Activated naive CD4-positive, alpha-beta T cell treated with anti-CD3 and anti-CD28 coated beads, Interleukin-2, amount 50 U/mL, for 16 hours (primary cell): ENCODE measurements at places on chromosomes 13 and 19.

DNA sequence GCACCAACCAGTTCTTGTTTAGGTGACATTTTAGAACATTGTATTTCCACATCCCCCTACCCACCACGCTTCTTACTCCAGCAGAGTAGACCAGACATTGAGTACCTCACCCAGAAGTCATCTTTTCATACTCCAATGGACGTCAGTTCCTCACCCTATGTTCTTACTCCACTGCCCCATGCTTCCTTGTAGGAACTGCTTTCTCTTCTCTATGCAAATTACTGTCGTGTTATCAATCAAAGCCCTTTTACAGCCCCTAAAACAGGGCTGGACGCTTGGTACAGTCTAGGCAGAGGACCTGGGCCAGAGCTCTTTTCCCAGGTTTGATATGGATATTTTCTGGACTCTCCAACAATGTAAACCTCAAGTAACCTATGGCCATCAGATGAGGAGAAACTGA is 58.2 kb downstream of the USP12 start:
- DNase-seq: no peak

DNA sequence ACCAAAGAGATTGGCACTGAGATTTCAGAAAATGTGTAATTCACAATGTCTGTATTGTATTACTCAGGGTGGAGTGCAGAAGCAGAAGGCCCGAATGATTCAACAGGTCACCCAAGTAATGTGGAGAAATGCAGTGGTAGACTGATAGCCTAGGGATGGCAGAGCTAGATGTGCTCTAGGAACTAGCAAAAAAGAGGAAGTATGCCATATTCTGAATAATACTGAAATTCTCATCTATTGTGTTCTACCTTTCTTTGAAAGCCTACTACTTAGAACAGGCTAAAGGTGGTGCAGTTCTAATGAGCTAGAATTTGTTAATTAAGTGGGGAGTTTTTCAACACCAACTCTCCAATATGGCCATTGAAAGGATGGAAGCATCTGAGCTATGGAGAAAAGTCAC is 1449.8 kb upstream of the MIR17HG start:
- DNase-seq: no peak

DNA sequence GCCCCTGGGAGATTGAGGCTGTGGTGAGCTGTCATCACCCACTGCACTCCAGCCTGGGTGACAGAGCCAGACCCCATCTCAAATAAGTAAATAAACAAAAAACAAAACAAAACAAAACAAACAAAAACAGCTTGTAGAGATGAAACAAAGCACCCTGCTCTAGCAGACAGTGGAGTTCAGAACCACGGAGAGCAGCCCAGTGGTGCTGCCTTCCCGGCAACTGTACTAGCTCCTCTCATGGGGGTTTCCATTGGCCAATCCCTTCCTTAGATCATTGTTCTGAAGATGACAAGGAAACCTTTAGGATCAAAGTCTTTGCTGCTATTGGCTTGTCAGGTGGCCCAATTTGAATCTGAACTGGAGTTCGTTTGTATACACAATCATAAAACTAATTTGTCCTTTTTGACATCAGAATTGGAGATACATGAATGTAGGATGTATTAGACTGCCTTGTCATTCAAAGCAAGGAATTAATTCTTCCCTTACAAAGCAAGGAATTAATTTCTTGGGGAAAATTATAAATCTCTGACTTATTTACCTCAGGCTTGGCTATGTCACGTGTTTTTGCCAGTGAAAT is 19.7 kb upstream of the SYCN start:
- DNase-seq: no peak

- no peak for DNase-seq
Measured at GRCh38 chr13:107585469-107586180, 629.7 kb downstream of the LIG4 start.

DNA sequence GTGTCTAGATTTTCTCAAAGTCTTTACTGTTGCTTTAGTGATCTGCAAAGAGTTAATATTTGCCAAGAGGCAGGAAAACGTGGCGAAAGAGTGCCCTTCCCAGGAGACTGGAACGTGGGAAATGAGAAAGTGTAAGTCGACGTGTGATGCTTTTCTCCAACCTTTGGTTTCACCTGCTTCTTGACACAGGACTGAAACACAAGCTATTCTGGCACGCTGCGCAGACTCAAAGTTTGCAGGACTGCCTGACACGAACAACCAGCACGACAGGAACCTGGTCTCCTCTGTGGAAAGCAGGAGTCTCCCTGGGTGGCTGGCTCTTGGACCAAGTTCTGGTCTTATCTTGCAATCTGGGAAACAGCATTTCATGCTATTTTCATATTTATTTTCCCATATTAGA is 28.6 kb downstream of the RFXAP start:
- no peak for DNase-seq

GRCh38 chr19:8194528-8195267 is 14.5 kb upstream of the CERS4 start:
- no peak for DNase-seq

DNA sequence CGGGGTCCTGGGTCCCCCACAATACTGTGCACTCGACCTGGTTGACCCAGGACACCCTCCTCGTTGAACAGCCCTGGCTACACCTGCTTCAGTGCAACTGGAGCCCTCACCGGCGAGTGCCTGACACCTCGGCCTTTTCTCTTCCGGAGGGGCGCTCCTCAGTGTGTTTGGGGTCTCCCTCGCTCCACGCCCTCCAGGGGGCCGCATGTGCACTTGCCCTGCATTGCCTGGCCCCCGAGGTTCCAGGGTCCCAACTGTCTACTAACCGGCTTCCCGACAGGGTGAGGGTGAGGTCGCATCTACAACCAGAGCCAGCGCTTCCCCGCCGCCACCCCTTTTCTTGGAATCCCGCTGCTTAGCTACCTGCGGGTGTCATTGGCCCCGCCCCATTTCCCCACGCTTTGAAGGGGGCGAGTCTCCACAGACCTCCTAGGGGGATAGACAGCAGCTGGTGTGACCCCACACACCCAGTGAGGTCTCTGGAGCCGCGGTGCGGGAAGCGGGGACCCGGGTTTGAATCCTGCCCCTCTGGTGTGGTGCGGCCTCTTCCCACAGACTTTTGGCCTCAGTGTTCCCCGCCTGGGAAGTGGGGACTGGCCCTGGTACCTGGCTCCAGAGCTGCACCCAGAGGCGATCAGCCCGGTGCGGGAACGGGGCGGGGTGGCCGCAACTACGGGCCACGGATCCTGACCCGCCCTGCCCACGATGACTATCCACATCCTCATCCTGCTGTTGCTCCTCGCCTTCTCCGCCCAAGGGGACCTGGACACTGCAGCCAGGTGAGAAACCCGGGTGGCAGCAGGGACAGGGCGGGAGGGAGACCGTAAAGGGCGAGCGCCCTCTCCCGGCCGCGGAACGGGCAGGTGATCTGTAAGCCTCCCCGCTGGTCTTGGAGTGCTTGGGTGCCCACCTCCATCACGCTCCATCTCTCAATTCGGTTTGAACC is at the start of gene ADM5:
Gene ADM5, plus strand, starts transcription at position 462 of the 946 bp plus-strand sequence. Its CDS starts 244 bp downstream, at position 706.
- peak; percentile 52 for DNase-seq

DNA sequence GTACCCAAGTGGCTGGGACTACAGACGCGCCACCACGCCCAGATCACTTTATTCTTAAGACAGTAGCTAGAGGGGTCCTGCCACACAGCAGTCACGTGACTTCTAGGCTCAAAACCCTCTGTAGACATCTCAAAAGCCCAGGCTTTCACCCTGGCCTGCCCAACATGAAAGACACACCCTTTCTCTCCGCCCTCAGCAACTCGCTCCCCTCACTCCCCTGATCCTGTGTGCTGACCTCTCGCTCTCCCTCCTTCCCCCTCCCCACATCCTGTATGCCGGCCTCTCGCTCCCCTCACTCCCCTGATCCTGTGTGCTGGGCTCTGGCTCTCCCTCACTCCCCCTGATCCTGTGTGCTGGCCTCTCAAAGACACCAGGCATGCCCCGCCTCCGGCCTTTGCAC is 77.4 kb downstream of the SLC15A1 start:
- DNase-seq: no peak

GRCh38 chr13:99418103-99418842 is 83.0 kb upstream of the TM9SF2 start:
- DNase-seq: no peak

GRCh38 chr19:33231511-33231910 is 5.9 kb upstream of the SLC7A10 start:
- DNase-seq: no peak

GRCh38 chr13:71643448-71643860 is 223.6 kb downstream of the DACH1 start:
- DNase-seq: no peak

DNA sequence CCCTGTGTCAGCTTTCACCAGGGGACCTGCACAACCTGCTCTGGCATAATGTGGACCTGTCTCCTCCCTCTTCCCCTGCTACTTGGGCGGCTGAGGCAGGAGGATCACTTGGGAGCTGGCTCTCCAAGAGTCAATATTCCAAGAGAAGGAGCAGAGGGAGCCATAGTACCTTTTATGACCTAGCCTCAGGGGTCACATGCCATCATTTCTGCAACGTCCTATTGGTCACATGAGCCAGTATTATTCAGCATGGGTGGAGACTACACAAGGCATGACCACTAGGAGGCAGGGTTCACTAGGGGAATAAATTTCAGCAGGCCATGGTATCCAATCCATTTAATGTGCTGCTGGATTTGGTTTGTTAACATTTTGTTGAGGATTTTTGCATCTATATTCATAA is 12.0 kb upstream of the SHFL start:
- peak; percentile 49 for DNase-seq

GRCh38 chr13:25783076-25783475 is 268.7 kb downstream of the SHISA2 start:
- no peak for DNase-seq

DNA sequence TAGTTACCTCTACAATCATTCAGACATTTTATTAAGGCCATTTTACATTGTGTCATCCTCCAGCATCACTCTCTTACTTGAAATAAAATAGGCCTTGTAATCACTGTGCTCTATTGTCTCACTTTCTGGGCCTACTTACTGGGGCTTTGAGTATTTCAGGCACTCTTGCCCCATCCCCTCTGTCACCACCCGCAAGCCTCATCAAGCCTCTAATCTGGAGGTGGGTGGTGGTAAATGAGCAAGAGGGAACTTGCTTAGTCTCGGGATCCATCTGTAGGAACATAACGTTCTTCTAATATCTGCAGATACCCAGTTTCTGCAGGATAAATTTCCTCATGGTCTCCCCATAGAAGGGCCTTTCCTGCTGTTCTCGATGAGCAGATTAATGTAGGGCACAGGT is 19.4 kb upstream of the GPR18 start:
- no peak for DNase-seq

DNA sequence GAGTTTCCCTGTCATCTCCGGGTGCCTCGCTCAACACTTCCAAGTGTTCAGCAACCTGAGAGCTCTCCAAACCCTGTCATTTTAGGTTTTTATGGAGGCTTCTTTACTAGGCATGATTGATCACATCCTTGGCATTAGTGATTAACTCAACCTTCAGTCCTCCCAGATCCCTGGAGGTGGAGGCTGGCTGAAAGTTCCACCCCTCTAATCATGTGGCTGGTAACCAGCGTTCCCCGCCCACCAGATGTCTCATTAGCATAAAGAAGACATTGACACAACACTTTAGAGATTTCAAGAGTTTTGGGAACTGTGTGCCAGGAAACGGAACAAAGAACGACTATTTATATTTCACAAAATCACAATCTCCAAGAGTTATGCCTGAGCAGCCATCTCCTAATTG is 71.1 kb upstream of the RGCC start:
- no peak for DNase-seq

DNA sequence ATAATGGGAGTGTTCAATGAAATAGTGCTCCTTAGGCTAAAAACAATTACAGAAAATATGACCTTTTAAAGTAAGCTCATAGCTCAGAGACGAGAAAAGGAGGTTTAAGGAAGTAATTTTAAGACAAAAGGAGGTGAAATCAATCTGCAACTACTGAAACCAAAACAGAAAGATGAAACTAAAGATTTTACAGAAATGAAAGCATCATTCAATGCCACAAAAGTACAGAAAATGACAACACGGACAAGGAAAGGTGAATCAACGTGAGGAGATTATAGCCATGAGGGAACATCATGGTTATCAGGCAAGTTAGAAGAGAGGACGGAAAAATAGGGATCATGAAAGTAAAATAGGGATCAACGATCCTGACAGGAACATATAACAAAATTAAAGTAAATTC is 745.2 kb downstream of the PCDH17 start:
- DNase-seq: no peak

- DNase-seq: no peak
Measured at GRCh38 chr19:41862445-41862986, 2.5 kb downstream of the RPS19 start.

- DNase-seq: no peak
Measured at GRCh38 chr13:71169180-71169579, 697.8 kb downstream of the DACH1 start.

- no peak for DNase-seq
Measured at GRCh38 chr13:77000475-77000874, 8.6 kb downstream of the CLN5 start.

DNA sequence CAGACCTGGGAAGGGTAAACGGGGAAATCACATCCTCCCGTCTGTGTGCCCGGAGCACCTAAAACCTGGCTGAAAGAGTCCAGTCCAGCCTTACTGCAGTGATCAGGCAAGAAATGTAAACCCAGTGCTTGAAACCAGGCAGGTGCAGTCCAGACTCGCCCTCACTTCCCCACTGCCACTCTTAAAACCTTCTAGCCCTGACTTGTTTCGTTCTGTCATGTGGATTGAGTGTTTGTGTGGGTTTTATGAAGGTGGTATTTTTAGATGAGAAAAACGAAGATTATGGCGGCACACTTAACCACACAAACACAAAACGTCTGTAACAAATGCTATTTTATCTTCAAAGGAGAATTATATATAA is 839 bp upstream of the CKAP2 start:
- DNase-seq: no peak

- no peak for DNase-seq
Measured at GRCh38 chr19:48587387-48587786, 19.2 kb upstream of the SPACA4 start.

- peak; percentile 11 for DNase-seq
Measured at GRCh38 chr19:383922-384798, 24.8 kb downstream of the C2CD4C start.
